Stimulated activated CD4-positive, alpha-beta T cell treated with anti-CD3 and anti-CD28 coated beads, Interleukin-1b, Interleukin-23, amount 100 ng/mL, for 1 hour (primary cell): ENCODE measurements at places on chromosomes 3 and 15.

DNA sequence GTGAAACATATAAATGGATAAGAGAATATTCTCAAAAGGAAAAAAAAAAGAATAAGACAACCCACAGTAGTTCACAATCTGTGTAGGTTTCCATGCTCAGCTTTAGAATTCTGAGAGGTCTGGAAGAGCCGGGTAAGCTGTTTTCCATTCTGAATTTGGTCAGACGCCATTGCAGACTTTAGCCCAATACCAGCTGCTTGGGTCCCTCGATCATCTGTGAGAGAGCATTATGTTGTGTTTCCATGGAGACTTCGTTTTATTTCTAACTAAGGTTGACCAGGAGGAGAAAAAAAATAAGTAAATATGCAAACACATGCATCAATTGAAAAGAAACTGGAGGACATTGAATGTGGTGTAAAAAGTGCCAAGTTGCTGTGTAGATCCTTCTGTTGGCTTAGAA, 25.5 kb downstream of the KCNAB1 start:
- no peak for DNase-seq

- no peak for DNase-seq
Observed at GRCh38 chr15:91445695-91446228, 345.7 kb downstream of the SV2B start.

DNA sequence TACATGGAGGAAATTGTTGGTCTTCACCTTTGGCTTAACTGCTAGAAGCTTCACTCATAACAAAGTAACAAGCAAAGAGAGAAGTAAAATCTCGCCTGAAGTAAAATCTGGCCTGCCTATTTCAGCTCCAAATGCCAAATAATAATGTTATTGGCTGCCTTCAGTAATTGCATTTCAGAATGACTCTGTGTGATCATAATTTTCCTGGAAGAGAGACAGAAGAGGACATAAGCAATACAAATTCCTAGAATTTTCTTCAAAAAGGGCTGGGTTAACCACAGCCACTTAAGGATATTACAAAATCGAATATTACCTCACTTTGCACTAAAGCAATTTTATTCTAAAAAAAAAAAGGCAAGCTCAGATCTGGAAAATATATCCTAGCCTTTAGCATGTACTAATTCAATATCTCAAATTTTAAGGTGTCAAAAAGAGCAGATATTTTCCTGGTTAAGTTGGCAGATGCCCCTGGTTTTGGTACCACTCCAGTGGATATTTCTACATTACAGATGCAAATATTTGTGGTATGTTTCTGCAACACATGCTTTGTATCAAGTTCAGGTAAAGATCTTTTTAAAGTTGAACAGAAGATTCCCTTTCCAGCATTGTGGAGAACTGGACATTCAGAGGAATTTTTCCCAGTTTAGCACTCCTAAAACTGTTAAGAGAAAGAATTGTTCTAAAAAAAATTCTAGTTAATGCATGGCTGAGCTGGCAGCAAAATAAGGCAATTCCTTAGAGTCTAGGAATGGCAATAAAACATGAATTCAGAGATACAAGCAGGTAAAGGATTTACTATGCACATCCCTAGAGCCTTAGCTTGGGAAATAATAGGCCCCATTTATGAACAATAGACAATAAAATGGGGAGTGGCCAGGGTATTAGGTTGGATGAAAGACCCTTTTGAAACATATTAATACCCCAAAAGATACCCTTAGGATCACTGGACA, 116.7 kb downstream of the STAC start:
- DNase-seq: no peak

GRCh38 chr3:11212784-11213183, 58.5 kb downstream of the HRH1 start:
- DNase-seq: no peak

GRCh38 chr15:47331829-47332393, 385.4 kb upstream of the SEMA6D start:
- DNase-seq: no peak

GRCh38 chr3:128674161-128674784, 23.7 kb upstream of the RPN1 start:
- no peak for DNase-seq

DNA sequence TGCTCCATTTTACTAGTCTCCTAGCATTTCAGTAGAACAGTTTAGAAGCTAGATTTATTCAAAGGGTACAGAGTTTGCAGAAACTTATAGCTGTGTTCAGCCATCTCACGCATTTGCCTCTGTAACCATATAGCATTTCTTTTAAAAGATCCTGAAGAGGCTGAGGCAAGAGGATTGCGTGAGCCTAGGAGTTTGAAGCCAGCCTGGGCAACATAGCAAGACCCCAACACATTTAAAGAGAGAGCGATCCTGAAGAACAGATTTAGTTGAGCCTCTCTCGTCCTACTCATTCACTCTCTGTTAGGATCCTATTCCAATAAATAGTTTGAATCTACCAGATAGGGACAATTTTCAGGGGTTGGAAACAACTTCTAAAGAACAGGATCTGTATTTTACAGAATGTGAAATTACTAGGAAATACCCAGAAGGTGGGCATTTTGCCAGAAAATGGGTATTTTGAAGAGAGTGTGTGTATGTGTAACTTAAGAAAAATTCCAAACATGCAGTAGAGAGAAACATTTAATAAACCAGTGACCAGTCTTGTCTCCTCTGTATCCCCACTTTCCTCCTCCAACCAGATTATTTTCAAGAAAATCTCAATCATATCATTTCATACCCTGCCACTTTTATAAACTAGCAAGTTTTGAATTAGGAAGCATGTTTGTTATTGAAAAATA, 4.5 kb downstream of the EIF3J start:
- DNase-seq: no peak

DNA sequence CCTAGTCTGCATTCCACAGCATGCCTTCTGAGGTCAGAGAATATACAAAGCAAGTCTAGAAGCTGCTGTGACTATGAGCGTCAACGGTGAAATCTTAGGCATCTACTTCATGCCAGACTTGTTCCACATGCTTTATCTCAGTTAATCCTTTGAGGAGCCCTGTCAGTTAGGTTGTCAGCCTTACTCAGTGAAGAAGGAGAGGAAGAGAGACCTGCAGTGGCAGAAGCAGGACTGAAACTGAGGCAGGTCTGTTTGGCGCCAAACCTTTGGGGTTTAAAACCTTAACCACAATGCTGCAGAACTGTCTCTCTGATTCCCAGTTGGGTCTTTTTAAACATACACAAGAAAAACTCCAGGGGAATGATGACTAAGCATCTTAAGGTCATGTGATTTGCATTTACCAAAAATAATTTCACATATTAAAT, 139.0 kb upstream of the LIPC start:
- DNase-seq: no peak

GRCh38 chr3:100852840-100853239, 140.4 kb downstream of the ABI3BP start:
- no peak for DNase-seq

- DNase-seq: no peak
Observed at GRCh38 chr3:13208706-13209633, 135.7 kb upstream of the IQSEC1 start.

GRCh38 chr3:136634821-136635220, 117.4 kb downstream of the STAG1 start:
- DNase-seq: no peak

GRCh38 chr3:97917813-97918536, 54.3 kb downstream of the RIOX2 start:
- DNase-seq: no peak
